ENCODE measurements at places on chromosomes 7 and 10.

- DNase-seq: no peak
Observed at GRCh38 chr7:400901-401485, 111.0 kb downstream of the FOXL3 start.

GRCh38 chr7:35026150-35026549 lies 11.1 kb downstream of the DPY19L1 start:
- DNase-seq: no peak

DNA sequence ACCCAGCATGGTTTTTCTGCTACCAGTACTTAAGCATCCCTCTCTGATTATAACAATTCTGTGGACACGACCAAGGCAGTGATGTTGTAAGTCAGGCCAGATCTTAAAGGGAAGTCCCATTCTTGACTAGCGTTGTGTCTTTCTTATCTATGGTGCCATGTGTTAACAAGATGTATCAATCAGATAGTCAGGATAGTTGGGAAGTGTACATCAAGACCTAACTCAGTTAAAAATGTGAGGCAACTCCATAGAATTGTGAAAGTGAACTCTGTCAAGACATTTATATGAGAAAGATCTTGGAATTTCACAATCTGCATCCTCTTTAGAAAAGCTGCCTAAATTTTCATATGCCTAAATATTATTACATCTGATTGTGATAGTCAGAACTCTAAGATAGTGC lies 341.7 kb upstream of the SEMA3D start:
- DNase-seq: no peak

DNA sequence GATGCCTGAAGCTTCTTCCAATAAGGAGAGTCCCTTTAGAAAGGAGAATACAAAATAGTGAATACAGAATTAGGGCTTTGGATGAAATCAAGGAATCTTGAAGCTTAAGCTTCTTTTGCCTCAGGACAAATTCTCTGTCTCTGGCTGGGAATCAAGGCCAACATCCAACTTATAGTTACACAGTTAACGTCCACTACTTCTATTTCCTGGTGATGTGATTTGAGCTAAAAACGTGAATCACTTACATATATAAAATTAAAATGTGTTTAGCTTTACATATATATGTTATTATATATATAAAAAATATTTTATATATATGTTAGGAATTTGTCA lies 11.4 kb upstream of the INPP5F start:
- no peak for DNase-seq

DNA sequence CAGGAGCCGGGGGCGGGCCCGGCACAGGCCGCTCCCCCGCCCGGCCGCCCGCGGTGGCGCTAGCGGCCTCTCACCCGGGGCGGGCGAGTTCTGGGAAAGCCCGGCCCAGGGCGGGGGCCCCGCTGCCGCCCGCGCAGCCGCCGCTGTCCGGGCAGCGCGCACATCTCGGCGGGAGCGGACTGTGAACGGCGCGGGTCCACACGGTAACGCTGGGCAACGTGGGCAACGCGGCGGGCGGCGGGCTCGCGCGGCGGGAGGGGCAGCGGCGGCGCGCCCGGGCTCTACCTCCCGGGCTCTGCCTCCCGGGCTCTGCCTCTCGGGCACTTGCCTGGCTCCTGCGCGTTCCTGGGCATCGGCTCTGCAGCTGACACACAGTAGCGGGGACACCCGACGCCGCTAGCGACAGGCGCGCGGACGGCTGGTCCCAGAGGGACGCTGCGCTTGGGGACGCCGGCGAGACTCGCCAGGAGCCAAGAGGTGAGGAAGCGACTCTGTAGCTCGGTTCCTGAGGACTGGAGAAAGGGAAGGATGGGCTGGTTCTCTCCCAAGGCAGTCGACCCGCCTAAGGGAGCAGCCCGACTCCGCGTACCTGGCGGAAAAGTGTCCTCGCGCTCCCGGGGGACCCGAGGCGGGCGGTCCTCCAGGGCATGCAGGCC lies at the start of gene PLCE1:
PLCE1 (plus strand) TSS at position 150 of the 656 bp plus-strand sequence. CDS start 37,116 bp downstream, outside the sequence.
- peak; percentile 90 for DNase-seq

DNA sequence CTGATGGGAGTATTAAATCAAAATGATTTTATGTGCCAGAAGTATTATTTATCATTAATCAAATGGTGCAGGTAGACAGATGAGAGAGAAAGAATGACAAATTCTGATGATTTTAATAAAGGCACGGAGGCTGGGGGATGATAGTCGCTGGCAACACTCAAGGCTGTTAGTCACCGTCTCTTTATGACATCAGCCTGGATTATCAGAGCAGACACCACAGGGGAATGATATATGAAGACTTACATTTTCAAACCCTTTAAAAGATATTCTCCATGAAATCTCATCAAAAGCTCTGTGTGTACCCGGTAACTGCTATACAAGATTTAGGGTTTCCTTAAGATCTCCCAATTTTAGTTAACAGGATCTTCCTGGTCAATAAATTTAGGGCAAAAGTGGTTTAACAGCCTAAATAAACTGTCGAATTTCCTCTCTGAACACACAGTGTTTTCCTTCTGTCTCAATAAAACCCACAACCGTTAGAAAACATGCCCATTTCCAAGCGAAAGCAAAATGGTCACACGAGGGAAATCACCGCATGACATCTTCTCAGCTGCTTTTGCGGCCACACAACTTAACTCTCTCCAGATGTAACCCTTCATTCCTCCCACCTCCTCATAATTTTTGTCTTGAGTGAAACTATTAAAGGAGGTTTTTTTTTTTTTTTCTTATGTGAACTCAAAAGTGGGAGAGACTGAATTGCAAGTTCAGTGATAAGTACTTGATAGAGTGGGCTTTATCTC lies 133.2 kb upstream of the FAM171A1 start:
- no peak for DNase-seq

- no peak for DNase-seq
Observed at GRCh38 chr10:63561341-63561740, 40.1 kb downstream of the REEP3 start.

DNA sequence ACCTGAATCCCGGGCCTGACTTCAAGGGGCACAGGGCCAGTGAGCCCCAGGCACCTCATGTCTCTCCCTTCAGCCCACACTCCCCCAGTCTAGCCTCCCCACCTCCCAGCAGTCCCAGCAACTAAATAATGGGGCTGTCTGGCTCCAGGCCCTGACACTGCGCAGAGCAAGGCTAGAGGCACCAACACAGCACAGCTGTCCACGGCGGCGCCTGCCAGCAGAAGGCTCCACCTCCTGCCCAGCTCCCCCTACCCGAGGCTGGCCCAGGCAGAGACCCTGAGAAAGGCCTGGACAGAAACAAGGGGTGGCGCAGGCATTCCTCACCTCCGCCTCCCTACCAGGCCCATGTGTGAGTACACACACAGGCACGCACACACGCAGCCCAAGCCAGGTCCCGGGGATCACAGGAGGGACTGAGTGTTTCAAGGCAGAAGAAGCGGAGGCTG lies 6.1 kb downstream of the KCNH2 start:
- no peak for DNase-seq

DNA sequence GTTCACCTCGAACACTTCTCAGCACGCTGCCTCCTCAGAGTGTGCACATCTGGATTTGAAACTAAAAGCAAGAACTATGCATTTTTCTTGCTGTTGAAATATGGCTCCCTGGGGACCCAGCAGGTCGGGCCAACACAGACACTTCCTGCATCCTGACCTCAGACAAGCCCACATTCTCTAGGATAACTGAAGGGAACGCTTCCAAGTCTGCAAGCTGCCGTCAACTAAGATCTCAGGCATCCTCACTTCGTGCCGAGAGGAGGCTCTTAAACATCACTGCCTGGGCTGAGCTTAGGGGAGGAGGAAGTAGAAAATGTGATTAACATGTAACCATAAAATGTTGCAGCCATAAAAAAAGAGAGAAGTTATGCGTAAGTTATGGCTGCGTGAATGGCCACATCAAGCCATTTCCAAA lies 65.5 kb downstream of the PYROXD2 start:
- no peak for DNase-seq

GRCh38 chr10:48759113-48759901 lies 74.6 kb downstream of the WDFY4 start:
- no peak for DNase-seq

- DNase-seq: no peak
Observed at GRCh38 chr10:96656839-96657238, 63.5 kb downstream of the PIK3AP1 start.

GRCh38 chr10:106181501-106181900 lies 983.0 kb downstream of the SORCS1 start:
- no peak for DNase-seq

DNA sequence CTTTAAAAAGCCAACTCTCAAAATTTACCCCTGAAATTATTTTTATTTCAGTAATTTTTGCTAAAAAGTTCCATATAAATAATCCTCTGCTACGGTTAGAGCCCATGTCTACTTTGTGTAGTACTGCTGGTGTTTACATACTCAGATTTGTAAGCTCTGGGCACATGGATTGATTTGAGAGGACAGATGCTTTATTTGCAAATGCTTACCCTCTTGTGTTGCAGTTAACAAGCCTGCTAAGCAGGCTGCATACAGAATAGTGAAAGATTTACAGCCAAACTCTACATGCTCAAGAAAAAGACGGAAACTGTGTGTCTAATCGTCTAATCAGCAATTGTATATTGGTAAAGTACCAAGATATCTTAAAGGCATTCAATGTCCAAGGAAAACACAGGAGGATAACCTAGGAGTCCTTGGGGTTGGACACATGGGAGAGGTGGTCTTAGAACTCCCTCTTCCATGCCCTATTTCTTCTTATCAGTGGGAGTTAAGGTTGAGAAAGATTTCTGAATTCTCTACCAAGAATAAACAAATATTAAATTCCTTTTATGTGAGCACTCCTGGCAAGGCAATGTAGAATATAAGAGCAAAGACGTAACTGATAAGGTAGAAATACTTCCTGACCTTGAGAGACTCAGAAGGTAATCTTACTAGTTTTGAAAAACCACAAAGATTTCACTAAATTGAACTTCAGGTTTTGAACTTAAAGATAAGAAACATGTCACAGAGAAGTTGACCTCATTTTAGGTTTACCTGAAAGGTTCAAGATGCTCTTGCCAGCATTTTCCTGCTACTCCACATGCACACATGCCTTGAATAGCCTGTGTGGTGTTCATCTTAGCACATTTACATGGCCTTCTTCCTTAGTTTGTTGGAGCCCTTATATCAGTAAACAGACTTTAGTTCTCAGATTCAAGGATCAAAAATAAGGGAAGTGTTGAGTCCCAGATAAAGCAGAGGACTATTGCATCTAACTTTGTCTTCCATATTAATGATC lies 1216.5 kb downstream of the SORCS3 start:
- no peak for DNase-seq

- DNase-seq: no peak
Observed at GRCh38 chr10:7937315-7937945, 117.1 kb upstream of the GATA3 start.

- DNase-seq: no peak
Observed at GRCh38 chr7:101124376-101125056, 2.4 kb upstream of the SERPINE1 start.

DNA sequence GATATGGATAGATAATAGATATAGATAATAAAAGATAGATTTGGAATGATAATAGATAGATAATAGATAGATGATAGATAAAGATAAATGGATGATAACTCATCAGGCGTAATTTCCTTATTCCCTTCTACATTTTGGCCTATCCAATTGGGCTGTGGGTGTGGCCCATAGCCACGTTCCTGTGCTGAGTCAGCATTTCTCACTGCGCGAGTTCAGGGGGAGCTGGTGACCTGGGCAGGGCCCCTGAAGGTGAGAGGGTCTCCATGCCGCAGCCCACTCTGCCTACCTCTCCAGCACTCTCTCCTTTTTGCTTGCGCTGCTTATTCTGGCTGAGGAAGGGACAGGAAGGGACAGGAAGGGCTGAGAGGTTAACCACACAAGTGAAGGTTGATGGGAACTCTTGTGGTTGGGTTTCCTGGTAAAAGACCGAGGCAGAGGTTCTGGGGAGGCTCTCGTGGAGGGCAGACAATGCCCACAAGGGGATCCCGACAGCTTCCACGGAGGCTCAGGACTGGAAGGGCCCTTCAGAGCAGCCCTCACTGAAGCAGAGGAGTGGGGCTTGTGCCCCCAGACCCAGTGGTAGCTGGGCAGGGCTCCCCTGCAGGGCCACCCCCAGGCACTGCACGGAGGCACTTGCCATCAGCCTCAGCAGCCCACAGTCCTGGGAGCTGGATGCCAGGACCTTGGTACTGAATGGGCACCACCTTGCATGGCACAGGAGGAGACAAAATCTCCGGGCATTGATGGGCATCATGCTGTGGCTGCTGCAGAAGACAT lies 247.3 kb upstream of the PITRM1 start:
- no peak for DNase-seq
